ENCODE measurements at places on chromosomes 6 and 20.

DNA sequence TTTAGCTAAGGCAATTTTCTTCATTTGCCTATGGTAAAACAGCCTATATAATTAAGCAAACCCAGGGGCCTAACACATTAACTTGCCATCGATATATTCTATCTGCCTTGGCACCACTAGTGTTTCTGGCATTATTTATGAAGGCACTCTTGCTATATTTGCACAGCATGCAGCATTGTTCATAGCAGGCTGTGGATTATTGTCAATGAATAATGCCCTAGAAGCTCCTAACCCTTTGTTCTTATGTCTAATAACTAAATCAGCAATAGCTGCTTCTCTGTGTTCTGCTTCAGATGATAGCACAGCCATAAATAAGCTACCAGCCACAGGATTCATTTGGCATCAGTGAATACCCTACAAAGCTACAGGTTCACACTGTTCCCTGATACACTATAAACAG lies 254.8 kb upstream of the STXBP5 start:
- DNase-seq = no peak

GRCh38 chr6:27451660-27452390 lies 21.1 kb downstream of the ZNF184 start:
- no peak for DNase-seq

DNA sequence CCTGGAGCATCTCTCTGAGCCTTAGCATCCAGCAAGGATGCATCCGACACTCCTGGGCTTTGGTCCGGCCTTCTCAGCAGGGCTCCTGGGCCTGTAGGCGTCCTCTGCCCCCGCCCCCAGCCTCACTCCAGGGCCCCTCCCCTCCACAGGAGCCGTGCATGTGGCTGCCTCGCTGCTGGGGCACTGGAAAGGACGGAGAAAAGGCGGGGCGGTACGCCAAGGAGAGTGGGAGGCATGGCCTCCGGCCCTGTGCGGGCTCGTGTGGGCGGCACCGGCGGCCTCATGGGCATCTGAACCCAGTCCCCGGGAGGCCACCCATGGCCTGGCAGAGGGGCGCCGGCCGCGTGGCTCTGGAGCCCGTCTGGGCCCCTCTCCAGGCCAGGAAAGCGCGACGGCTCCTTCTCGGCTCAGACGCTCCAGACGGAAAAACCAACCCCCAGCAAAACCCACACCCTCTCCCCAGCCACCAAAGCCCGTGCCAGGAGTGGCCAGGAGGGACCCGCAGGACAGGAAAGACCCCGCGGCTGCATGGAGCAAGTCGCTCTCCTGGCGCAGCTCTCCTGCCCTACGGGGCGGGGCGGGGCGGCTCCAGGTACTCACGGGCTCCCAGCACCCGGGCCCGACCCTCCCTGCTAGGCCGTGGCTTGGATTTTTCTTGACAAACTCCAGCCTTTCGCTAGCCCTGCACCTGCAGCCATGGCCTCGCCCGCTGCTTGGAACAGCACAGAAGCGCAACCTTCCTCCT lies 419.9 kb downstream of the QKI start:
- no peak for DNase-seq

- no peak for DNase-seq
Observed at GRCh38 chr20:63957690-63958441, 1.6 kb upstream of the UCKL1 start.

GRCh38 chr6:16339265-16339587 lies 100.8 kb downstream of the GMPR start:
- no peak for DNase-seq

GRCh38 chr6:16316741-16317251 lies 78.4 kb downstream of the GMPR start:
- no peak for DNase-seq

DNA sequence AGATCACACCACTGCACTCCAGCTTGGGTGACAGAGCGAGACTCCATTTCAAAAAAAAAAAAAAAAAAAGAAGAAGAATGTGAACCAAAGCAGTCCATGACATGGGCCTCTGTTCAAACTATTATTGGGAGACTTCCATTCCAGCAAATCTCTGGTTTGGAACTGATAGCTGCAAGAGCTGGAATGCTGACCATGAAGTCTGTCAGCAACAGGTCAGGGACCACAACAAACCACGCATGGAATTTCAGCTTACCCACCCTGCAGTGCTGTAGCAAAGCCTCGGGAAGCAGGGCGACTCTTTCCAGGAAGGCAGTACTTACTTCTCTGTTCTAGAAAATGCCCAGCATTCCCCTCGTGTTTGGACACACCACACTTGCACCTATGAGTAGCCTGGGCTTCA lies 34.1 kb upstream of the TBC1D7 start:
- no peak for DNase-seq

- no peak for DNase-seq
Observed at GRCh38 chr6:52077961-52078625, 9.3 kb downstream of the PKHD1 start.

GRCh38 chr6:154814063-154814462 lies 80.8 kb downstream of the SCAF8 start:
- no peak for DNase-seq

GRCh38 chr6:42086046-42087035 lies 36.0 kb downstream of the TAF8 start:
- DNase-seq = no peak

DNA sequence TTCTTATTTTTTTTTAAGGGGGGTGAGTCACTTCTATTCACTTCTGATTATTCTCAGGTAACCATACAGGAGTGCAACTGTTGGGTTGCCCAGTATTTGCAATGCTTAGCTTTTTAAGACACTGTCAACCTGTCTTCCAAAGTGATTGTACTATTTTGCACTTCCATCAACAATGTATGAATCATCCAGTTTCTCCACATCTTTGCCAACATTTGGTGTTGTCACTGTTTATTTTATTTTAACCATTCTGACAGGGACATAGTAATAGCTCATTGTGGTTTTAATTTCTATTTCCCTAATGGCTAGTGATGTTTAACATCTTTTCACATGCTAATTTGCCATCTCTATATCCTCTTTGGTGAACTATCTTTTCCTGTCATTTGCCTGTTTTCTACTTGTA lies 1.4 kb upstream of the SLC13A3 start:
- DNase-seq = no peak

DNA sequence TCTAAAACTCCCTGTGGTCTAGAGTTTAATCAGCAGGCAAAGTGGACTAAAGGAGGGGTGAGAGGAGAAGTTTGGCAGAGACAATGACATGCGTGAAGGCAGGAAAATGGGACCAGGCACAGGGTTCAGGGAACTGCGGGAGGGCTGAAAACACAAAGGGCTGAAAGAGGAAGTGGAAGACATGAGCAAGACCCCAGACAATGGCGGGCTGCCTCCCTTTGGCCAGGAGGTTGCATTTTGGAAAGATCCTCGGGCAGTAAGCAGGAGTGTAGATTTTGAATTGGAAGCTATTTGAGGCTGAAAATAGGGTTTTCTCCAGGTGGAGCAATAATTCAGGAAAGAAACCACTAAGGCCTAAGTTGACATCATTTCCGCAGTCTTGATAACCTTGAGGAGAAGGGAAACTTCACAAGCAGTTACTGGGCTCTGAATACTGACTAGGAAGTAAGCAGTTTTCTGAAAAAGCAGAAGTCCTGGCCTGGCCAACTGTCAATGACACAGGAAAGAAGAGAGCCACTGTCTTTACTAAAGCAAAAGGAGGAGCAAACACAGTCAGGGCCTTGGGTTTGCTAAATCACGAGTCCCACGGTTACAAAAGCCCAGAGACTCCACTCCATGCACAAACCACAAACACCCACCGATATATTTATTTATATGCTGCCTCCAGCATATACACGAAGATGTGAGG lies 3.4 kb downstream of the LY86 start:
- DNase-seq = no peak

DNA sequence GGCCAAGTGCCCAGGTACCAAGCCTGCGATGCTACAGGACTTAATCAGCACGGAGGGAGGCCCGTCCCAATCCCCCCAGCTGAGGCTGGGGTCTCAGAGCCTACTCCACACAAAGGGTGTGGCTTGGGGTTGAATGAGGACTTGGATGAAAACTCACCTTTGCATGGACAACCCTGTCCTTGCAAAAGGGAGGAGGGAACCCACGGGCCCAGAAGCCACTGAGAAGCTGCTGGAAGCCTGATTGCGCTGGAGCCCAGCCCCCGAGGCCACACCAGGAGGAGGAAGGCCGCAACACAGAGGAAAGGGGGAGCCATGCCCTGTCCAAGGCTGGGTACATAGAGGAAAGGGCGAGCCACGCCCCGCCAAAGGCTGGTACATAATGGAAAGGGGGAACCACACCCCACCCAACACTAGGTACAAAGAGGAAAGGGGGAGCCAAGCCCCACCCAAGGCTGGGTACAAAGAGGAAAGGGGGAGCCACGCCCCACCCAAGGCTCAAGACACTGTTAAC lies 158.8 kb downstream of the DLL1 start:
- no peak for DNase-seq

DNA sequence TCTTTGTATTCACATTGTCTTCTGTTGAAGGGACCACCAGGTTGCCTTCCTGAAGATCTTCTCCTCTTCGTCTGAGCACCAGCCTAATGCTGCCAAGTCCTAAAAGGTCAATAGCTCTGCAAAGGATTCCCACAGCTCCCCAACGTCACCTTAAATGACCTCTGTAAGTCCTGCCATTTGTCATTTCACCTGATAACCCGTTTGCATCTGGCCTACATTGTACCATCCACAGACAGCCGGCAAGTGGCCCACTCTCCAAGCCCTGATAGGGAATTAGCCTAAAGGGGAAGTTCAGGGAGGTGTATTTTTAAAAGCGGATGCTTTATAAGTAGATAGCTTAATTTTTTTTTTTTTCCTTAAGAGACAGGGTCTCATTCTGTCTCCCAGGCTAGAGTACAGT lies 127.8 kb downstream of the ZMYND8 start:
- no peak for DNase-seq

- no peak for DNase-seq
Observed at GRCh38 chr6:138690975-138691594, 82.5 kb upstream of the CCDC28A start.

DNA sequence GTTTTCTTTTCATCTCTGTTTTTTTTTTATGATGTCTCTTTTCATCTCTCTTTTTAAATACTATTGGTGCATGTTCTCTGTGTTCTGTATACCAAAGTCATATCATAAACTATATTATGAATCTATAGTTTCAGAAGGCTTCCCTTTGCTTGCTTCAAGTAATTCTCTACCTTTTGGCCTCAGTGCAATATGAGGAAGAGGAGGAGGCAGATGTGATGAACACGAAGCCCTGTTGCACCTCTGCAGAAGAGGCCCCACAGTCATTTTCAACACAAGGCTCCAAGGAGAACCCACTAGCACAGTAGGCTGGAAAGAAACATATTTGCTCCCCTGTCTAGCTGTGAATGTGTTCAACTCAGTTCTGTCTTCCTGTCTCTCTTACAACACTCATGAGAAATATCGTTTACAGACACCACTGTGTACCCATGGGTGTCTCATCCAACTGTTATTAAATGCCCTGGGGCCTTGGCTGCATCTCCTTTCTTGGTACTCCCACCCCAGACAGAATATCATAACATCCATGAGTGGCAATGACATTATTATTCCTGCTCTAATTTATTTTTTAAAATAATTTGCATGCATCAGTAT lies 122.6 kb upstream of the SHLD1 start:
- no peak for DNase-seq

Measured in activated T-helper 9 cell treated with anti-CD3 and anti-CD28 coated beads, Interleukin-2, amount 50 U/mL, for 16 hours (primary cell).